WTC11 (cell line): ENCODE measurements at places on chromosomes 7 and 10.

DNA sequence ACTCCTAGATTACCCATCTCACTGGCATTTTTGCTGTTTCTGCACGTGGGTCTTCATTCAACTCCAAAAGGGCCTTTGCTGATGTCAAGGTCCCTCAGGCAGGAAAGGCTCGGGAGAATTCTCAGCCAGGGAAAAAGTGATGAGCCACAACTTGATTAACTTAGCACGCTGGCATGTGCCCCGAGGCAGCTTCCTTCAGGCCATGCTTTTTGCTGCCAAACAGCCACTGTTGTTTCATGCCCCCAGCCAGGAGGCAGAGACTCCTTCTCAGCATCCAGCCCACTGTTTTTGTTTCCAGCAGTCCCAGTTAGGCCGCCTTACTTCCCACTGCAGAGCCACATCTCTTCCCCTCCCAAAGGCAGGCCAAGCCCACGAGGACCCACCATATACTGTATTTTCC lies 266.5 kb upstream of the YAE1 start:
- H3K4me1 ChIP-seq = no peaks in the 10 kb centered on the region
- no peak overlapping the region for H3K4me3 ChIP-seq
- H3K27ac ChIP-seq = no peak overlapping the region

GRCh38 chr10:49632406-49633317 lies 18.8 kb downstream of the CHAT start:
- DNase-seq = peak; percentile 6
- no peak overlapping the region for H3K27ac ChIP-seq
- no peaks in the 10 kb centered on the region for H3K4me1 ChIP-seq
- no peak overlapping the region for H3K4me3 ChIP-seq
- peaks cover 3% of the 10 kb centered on the region; the same call in 1 of the 2 replicates for H3K27me3 ChIP-seq

DNA sequence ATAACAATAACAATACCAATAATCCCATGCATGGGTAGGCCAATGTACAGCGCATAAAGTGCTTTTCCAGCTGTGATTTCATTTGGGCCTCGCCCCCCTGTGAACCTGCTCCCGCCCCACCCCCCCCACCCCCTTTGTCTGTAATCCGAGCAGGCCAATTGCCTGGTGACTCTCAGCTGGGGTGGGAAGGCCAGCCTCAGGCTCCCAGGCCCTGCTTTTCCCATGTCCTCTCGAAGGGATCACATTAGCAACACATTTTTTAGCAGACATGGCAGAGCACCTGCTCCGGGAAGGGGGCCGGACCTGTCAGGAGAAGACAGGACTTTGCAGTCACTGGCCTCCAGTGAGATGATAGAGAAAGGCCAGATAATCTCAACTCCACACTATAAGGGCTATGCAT lies 439.3 kb downstream of the RPS24 start:
- DNase-seq = peak; percentile 39
- H3K4me1 ChIP-seq = peaks cover 20% of the 10 kb centered on the region
- H3K27ac ChIP-seq = no peak overlapping the region
- peaks cover 2% of the 10 kb centered on the region; the same call in 1 of the 2 replicates for H3K27me3 ChIP-seq
- peaks cover 6% of the 10 kb centered on the region; the same call in 1 of the 2 replicates for H3K36me3 ChIP-seq

- no peak for DNase-seq
- peaks cover 94% of the 10 kb centered on the region for H3K4me1 ChIP-seq
- H3K36me3 ChIP-seq = peaks cover 58% of the 10 kb centered on the region
- H3K4me3 ChIP-seq = peak overlapping the region; percentile 32; the same call in 1 of the 2 replicates
- peak overlapping the region; percentile 94 for H3K27ac ChIP-seq
These were observed 26.5 kb downstream of the CTBP2 start for GRCh38 chr10:125133696-125134482.

DNA sequence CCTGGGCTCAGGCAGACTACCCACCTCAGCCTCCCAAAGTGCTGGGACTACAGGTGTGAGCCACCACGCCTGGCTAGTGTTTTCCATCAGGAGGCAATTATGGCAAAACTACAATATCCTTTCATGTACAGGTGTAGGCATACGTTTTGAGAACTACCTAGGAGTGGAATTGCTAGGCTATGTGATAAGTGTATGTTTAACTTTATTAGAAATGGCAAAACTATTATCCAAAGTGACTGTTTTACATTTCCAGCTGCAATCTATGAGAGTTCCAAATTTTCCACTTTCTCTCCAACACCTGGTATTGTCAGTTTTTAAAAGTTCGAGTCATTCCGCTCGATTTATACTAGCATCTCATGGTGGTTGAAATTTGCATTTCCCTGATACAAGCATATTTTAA lies 59.0 kb downstream of the ZMYND11 start:
- no peak overlapping the region for H3K27ac ChIP-seq
- no peak for DNase-seq
- H3K4me1 ChIP-seq = peaks cover 13% of the 10 kb centered on the region
- no peaks in the 10 kb centered on the region for H3K27me3 ChIP-seq
- no peaks in the 10 kb centered on the region for H3K36me3 ChIP-seq
- H3K4me3 ChIP-seq = no peak overlapping the region

DNA sequence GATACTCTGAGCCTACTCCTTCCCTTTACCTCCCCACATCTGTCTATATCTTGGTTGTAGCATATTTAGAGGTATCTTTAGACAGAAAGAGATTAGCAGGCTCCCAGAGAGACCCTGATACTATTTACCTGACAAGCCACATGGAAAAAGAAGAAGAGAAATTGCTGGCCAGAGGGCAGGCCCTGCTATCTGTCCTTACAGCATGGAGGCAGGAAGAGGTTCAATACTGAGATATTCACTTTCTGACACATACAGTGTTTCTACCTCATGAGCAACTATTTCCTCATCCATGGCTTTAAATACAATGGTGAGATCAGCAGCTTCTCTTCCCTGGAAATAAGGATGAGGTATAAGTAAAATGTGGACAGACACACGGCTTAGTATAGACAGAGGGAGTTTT lies 33.9 kb upstream of the TSPAN13 start:
- no peak overlapping the region for H3K4me3 ChIP-seq
- no peaks in the 10 kb centered on the region for H3K36me3 ChIP-seq
- H3K27me3 ChIP-seq = no peaks in the 10 kb centered on the region
- peak overlapping the region; percentile 6 for H3K27ac ChIP-seq
